ENCODE measurements at places on chromosomes 4 and X. TPM values are rescaled to one million over a fixed set of nuclear protein-coding genes. Genes with fewer than 3 reads are reported as not detected.

Gene FHL1
- total RNA-seq: 103 TPM

Gene GAGE13
- total RNA-seq: not detected

Gene SPANXA2
- total RNA-seq: not detected

Gene CTAG1B
- not detected for total RNA-seq

Gene NSG1
- 20.4 TPM for total RNA-seq

Gene NUP62CL
- 3.5 TPM for total RNA-seq

Gene NPNT
- 0.62 TPM for total RNA-seq

Gene CFAP47
- total RNA-seq: not detected

Gene NHS
- 3.7 TPM for total RNA-seq

Gene PPEF2
- not detected for total RNA-seq

Gene PABPC5
- total RNA-seq: not detected

Gene ADRA2C
- total RNA-seq: 0.70 TPM

Gene CDKL2
- total RNA-seq: 0.46 TPM

Gene MUC7
- not detected for total RNA-seq

Gene NWD2
- total RNA-seq: not detected

Gene CPEB2
- 3.3 TPM for total RNA-seq

Gene GATA1
- total RNA-seq: not detected

Gene SPATA18
- 7.0 TPM for total RNA-seq

Gene KDR
- not detected for total RNA-seq

Gene CYTL1
- not detected for total RNA-seq

Gene NDP
- total RNA-seq: not detected

Gene RPS6KA6
- total RNA-seq: 0.23 TPM

Gene THAP9
- 2.4 TPM for total RNA-seq

Gene SPOCK3
- 0.08 TPM for total RNA-seq

Gene FAM9C
- total RNA-seq: not detected

Gene FABP2
- not detected for total RNA-seq

Gene ABLIM2
- 0.11 TPM for total RNA-seq

Gene TRMT2B
- total RNA-seq: 12.1 TPM

Gene ENAM
- not detected for total RNA-seq

Gene CYP2U1
- total RNA-seq: 1.1 TPM

Gene C4orf36
- 6.0 TPM for total RNA-seq

Gene EGF
- total RNA-seq: 1.5 TPM

Gene CDX4
- not detected for total RNA-seq
